Central memory CD8-positive, alpha-beta T cell (primary cell): ENCODE measurements at places on chromosomes 7 and 10.

GRCh38 chr10:110010486-110011378, 2.9 kb downstream of the ADD3 start:
- DNase-seq, result no peak
- H3K27me3 ChIP-seq, result no peaks in the 10 kb centered on the region
- H3K4me3 ChIP-seq, result no peak overlapping the region

DNA sequence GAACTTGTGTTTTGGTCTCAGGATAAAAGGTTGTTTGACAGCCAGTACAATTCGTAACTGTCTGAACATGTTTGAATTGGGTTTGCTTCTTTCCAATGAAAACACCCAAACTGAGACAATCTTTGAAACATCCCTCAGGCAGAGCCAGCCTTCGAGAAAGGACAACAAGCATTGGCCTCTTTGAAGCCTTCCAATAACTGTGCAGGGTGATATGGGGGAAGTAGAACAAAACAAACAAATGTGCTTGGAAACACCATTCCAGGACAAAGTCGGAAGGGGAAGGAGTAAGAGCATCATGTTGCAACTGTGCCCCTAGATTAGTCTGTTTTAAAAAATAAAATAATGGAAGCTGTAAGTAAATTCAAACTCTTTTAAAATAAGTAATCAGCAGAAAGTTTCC, 39.5 kb downstream of the IL2RA start:
- no peaks in the 10 kb centered on the region for H3K27me3 ChIP-seq
- H3K4me1 ChIP-seq, result no peaks in the 10 kb centered on the region
- no peaks in the 10 kb centered on the region for H3K36me3 ChIP-seq
- no peak for DNase-seq
- H3K4me3 ChIP-seq, result no peak overlapping the region

- no peak overlapping the region for H3K4me3 ChIP-seq
- no peaks in the 10 kb centered on the region for H3K4me1 ChIP-seq
- peaks cover 34% of the 10 kb centered on the region for H3K27me3 ChIP-seq
- peaks cover 2% of the 10 kb centered on the region for H3K36me3 ChIP-seq
- H3K27ac ChIP-seq, result no peak overlapping the region
Measured at GRCh38 chr7:111671927-111672326, 109.6 kb upstream of the IMMP2L start.

DNA sequence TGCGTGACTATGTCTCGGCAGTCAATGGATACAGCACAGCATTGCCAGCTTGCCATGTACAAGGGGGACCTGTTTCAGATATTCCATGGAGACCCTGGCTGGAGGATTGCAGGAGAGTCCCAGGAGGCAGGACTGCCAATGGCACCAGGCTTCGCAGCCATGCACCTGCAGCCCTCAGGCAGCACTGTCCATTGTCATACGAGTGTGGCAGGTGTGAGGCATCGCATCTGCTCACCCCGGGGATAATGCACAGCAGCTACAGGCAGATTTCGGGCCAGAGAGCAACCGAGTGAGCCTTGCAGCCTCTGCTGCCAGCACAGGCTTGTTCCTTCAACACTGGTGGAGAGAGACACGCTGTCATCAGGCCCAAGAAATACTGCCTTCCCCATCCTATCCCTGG, 415.1 kb downstream of the PAXIP1 start:
- no peaks in the 10 kb centered on the region for H3K4me1 ChIP-seq
- H3K36me3 ChIP-seq, result no peaks in the 10 kb centered on the region
- H3K27ac ChIP-seq, result no peak overlapping the region
- no peak overlapping the region for H3K4me3 ChIP-seq
- no peak for DNase-seq
- H3K27me3 ChIP-seq, result no peaks in the 10 kb centered on the region

GRCh38 chr10:119849031-119849789, 23.4 kb downstream of the MCMBP start:
- no peaks in the 10 kb centered on the region for H3K27me3 ChIP-seq
- no peak for DNase-seq
- H3K4me1 ChIP-seq, result peaks cover 6% of the 10 kb centered on the region
- H3K4me3 ChIP-seq, result no peak overlapping the region
- peaks cover 68% of the 10 kb centered on the region for H3K36me3 ChIP-seq

- H3K27me3 ChIP-seq, result no peaks in the 10 kb centered on the region
- no peak overlapping the region for H3K27ac ChIP-seq
- H3K4me1 ChIP-seq, result no peaks in the 10 kb centered on the region
- no peak for DNase-seq
Measured at GRCh38 chr7:114504586-114504985, 90.0 kb downstream of the FOXP2 start.

DNA sequence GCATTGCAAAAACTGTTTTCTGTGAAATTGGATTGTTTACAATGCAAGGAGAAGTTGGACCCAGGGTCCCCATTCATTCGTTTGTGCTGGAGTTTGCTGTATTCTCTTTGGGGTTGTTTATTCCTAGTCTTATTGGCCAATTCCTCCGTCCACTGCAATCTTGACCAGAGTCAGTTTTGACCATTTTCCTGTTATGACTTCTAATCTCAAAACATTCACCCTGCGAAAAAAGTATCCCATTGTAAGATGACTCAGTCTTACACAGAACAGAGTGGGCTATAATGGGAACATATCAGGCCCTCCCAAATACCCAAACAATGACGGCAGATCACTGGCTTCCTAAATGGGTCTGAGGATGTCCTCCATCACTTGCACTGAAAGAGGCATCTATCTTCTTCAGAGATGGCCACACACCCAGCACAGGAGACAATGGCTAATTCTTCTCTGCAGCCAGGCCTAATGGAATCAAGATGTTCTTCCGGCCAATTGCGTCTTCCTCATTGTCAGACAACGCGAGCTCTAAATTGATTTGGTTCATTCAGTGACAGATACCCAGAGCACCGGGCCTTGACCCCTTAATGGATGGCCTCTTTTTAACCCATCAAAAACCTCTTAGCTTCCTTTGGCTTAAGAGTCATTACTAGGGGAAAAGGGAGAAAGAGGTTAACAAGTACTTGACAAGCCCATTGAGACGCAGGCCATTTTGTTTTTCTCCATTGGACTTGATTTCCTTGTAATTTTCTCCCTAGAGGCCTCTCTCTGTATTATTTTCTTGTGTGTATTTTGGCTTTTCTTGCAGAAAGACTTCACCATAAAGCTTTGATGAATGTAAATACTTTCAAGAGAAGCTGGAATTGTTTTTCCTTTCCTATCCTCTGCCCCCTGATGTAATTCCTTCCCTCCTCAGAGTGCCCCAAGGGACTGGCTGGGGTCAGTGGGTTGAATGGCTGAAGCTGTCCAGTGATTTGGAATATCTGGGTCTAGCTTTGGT, 129.6 kb downstream of the PRPF18 start:
- no peak overlapping the region for H3K27ac ChIP-seq
- H3K4me3 ChIP-seq, result no peak overlapping the region
- peaks cover 4% of the 10 kb centered on the region for H3K36me3 ChIP-seq

GRCh38 chr10:31358688-31359330, 39.8 kb downstream of the ZEB1 start:
- DNase-seq, result no peak
- no peak overlapping the region for H3K27ac ChIP-seq
- peaks cover 21% of the 10 kb centered on the region for H3K4me1 ChIP-seq
- H3K36me3 ChIP-seq, result peaks cover 8% of the 10 kb centered on the region
- no peaks in the 10 kb centered on the region for H3K27me3 ChIP-seq

DNA sequence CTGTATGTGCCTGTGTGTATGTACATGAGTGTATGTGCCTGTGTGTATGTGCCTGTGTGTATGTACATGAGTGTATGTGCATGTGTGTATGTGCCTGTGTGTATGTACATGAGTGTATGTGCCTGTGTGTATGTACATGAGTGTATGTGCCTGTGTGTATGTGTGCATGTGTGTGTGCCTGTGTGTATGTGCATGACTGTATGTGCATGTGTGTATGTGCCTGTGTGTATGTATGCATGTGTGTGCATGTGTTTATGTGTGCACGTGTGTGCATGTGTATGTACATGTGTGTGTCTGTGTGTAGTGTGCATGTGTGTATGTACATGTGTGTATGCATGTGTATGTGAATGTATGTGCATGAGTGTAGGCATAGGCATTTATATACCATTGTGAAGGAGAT, 274.8 kb downstream of the ADARB2 start:
- no peak overlapping the region for H3K27ac ChIP-seq
- H3K36me3 ChIP-seq, result no peaks in the 10 kb centered on the region
- H3K27me3 ChIP-seq, result peaks cover 21% of the 10 kb centered on the region
- no peaks in the 10 kb centered on the region for H3K4me1 ChIP-seq

DNA sequence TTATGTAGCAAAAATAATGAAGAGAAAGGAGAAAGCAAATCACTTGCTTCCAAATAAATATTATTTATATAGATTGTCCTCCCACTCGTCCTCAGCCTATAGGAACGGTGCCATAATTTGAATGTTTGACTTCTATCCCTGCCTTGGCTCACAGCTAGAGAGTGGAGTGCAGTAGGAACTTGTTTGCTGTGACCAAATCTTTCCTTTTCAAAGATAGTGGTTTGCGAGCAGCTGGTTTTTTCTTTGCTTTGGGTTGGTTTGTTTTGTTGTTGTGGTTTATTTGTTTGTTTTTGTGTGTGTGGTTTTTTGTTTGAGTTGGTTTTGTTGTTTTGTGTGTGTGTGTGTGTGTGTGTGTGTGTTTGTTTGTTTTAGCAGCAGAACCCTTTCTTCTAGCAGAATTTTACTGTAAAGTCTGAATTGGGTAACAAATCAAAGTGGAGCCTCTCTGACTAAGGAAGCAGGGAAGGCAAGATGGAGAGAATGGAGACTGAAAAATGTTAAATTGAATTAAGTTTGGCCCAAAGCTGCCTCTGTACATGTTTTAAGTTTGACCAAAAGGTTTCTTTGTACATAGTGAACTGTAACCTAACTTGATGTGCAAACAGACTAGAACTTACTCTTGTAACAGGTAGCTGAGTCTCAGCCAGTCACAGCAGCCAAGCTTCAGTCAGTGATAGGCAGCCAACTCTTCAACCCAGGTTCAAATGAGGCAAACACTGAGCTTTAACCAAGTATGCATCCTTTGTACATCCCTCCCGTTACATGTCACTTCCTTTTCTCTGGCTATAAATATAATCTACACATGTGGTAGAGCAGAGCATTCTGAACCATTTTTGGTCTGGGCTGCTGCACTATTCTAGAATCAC, 149.5 kb upstream of the LRGUK start:
- no peak overlapping the region for H3K27ac ChIP-seq
- no peak for DNase-seq
- H3K27me3 ChIP-seq, result no peaks in the 10 kb centered on the region
- peaks cover 5% of the 10 kb centered on the region for H3K4me1 ChIP-seq

DNA sequence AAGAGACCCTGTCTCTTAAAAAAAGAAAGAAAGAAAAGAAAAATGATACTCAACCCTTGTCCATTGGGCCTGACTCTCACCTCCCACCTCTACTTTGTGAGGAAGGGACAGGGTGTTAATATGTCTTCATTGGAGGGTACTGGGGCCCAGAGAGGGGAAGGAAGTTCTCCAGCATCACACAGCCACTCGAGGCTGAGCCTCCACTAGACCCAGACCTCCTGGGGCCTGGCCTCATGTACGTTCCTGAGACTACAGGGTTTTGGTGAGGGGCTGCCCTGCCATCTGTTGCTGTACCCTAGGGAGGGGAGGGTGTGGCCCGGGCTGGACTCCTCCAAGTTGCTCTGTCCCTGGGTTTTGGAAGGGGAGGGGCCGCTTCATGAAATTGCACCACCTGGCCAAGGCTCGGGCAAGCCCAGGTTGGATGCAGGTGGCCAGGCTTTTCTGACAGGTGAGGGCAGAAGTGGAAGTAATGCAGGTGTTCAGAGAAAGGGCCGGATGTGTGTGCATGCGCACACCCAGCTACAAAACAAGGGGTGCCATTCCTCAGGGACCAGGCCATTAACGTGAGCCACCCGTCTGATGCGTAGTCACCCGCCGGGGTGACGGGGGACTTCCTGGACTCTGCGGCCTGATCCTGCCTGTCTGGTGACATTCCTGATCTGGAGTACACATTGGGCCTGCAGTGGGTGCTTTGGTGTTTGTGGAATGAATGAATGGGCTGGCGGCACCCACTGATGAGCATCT, 21.7 kb downstream of the GTF2IRD1 start:
- DNase-seq, result no peak
- peaks cover 1% of the 10 kb centered on the region for H3K36me3 ChIP-seq
- H3K4me1 ChIP-seq, result no peaks in the 10 kb centered on the region
- no peak overlapping the region for H3K4me3 ChIP-seq
- H3K27me3 ChIP-seq, result peaks cover 10% of the 10 kb centered on the region

DNA sequence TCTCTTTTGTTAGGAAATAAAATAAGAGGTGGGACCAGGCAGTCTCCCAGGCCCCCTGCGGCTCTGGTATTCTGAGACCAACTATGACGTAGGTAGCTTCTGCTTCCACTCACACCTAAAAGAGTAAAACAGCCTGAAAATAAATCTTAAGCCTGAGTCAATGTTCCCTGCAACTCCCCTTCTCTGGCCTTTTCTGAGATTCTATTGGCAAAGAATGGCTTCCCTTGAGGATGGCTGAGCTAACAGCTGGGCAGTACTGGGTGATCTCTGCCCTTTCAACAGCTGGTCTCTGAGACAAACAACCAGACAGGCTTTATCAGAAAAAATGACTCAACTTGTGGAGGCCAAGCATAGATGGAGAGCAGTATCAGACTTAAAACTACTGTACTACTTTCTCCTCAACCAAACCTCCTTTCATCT, 58.7 kb downstream of the CREB3L2 start:
- H3K36me3 ChIP-seq, result no peaks in the 10 kb centered on the region
- H3K27ac ChIP-seq, result no peak overlapping the region
- no peak for DNase-seq
- peaks cover 11% of the 10 kb centered on the region for H3K4me1 ChIP-seq
- H3K4me3 ChIP-seq, result no peak overlapping the region

DNA sequence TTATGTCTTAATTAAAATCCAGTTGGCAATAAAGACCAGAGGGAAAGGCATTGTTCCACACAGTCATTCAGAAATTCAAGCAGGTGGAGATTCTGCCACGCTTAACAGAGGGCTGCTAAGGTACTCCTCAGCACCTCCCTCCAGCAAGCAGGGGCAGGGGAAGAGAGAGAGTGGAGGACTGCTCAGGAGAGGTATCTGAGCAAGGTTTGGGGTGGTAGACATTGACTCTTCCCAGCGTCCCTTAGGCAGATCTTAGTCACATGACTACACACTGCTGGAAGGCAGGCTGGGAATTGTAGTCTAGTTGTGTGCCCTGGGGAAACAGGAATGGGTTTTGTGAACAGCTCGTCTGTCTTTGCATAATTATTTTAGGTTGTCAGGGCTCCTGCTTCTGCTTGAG, 181.6 kb downstream of the NPSR1 start:
- H3K27me3 ChIP-seq, result peaks cover 40% of the 10 kb centered on the region
- H3K27ac ChIP-seq, result no peak overlapping the region
- no peak for DNase-seq
- H3K4me3 ChIP-seq, result no peak overlapping the region
